Hepatic stellate cell (primary cell): ENCODE measurements at places on chromosomes 12 and 14.
A peak's percentile ranks its signal among the peaks of the same experiment; 100 is the strongest.

DNA sequence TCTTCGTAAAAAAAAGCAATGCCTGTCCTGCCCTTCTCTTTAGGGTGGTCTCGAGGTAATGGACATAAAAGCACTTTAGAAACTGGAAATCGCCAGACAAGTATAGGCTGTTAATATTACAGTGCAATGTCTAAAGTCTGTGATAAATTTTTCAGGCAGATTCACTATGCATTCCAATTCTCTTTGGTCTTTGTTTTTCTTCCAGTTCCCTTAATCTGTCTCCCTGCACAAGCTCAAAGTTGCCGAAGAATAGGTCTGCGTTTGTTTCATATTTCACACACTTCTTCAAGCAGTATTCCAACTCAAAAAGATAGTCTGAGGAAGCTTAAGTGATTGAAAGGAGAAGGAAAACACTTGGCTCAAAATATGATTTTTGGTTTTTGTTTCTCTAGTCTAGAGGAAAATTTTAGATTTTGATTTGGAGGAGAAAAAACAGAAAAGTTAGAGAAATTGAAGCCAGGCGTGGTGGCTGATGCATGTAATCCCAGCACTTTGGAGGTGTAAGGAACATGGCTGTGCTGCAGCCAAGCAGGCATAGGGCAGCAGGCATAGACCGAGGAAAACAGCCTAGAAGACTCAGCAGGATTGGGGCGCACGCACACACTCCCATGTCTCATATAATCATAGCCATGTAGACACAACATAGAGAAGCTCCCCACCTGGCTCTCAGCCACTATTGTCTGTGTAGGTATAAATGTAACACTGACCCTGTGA, 96.2 kb upstream of the TMPO start:
- DNase-seq, result peak; percentile 11

GRCh38 chr14:30564235-30564867, 5.4 kb downstream of the G2E3 start:
- DNase-seq, result no peak

GRCh38 chr12:112823582-112824149, 32.1 kb downstream of the RPH3A start:
- no peak for DNase-seq

DNA sequence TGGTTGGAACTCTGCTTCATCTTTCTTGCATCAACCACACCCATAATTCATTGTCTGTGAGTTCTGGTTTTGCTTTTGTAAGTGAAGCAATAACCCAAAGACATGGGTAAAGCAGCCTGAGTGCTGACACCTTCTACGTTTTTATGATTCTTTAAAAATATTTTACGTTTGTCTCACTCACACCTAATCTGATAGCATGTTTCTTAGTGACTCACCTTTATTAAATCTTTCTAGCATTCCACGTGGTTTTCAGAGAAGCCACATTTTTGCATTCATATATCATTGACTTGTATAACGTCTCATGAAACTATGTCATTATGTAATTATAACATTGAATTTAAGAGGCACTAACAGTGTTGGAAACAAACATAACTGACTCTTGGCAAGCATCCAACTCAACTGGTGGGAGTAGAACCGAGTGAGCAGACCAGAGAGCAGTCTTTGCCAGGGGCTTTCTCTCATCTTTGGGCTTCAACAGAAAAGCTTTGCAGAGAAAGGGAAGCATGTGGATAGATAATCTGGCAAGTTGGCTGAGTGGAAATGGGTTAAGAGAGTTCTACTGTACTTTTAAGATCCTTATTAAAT, 118.8 kb downstream of the TPH2 start:
- no peak for DNase-seq

GRCh38 chr12:51868821-51869495, 18.9 kb upstream of the ANKRD33 start:
- DNase-seq, result peak; percentile 51

DNA sequence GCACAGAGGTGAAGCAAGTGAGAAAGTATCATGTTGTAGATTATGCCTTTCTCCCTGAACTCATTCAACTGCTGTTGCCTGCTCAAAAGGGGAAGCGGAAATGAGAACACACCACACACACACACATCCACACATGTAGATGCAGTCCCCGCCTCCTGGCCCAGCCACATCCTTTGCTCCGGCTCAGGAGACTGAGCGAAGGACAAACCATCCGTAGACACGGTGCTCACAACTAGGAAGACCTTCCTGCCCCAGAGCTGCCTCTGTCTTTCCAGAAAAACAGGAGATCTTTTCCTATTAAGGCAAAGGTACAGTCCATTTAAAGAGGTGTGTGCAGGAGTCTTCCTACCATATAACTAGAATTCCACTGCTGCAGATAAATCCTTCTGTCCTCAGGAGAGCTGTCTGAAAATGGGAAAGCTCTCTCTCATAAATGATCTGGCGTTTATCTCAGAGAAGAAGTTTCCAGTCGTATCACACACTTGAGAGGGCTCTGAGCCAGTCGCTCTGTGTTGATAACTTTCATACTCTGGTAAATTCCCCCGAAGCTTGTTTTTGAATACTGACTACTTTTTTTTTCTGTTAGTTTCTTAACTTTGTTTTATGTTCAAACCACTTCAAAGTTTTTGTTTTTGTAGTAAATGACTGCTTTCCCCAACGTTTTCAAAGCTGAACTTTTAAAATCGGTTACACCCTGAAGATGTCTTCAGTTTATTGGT, at the start of gene TESPA1:
TESPA1 (minus strand) TSS at position 105 of the 719 bp plus-strand sequence. CDS start 10,200 bp downstream, outside the sequence.
- DNase-seq, result no peak

DNA sequence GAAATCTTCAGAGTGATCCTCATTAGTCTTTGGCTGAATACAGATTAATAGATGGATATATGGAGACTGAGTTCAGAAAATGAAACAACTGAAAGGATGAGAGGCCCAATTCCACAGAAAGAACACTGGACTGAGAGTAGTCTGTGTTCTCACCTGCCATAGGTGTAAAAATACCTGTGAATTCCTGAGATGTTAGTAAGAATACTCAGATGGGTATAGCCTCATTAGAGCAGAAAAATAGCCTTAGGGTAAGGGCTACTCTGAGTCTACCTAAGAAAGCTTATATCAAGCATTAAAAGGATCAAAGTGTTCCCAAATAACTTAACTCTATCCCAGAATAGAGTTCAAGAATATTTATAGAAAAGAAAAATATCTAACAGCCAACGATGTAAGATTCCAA, 1510.3 kb upstream of the SEL1L start:
- DNase-seq, result no peak

GRCh38 chr12:41514021-41514777, 326.1 kb downstream of the PDZRN4 start:
- no peak for DNase-seq

DNA sequence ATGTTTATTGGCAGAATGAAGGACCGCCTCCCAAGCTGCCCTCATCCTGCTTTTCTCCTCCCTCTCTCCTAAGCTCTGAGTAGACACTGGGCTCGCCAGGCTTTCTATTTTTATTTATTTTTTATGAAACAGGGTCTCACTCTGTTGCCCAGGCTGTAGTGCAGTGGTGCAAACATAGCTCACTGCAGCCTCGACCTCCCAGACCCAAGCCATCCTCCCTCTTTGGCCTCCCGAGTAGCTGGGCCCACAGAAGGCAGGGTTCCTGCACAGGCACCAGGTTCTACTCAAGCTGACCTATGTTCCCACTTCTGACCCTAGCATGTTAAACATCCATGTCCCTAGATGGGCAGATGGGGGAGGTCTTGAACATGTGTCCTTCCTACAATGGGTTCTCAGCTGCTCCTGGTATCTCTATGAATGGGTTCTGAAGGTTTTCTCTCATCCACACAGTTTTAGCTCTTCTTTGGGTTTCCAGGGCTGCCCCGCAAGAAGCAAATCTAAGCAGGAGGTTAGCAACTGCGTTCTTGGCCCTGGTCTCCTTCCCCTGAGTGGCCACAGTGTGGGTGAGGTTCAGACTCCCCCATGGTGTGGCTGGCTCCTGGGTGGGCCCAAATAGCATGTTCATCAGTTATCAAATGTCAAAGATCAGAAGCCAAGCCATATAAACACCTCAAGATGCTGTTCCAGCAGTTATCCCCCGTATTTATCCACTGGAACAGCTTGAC, 167.3 kb downstream of the ZFP36L1 start:
- DNase-seq, result no peak

DNA sequence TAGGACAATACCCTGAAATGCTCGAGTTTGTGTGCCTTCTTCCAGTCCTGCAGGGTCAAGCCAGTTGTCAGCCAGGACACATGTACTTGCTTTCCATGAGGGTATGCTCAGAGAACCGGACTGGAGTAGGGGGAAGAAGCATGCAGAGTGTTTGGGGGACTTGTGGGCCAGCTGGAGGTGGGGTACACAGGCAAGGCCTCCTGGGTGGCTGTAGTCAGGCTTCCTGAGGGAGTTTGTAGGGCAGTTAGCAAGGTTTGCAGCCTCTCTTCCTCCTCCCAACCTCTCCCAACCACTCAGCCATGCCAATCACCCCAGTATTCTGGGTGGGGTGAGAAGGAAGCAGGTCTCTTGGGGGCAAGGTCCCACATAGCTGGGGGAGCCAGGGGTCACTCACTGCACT, 47.0 kb upstream of the RHOJ start:
- DNase-seq, result no peak

GRCh38 chr12:52946797-52947547, 1.9 kb upstream of the KRT18 start:
- no peak for DNase-seq

DNA sequence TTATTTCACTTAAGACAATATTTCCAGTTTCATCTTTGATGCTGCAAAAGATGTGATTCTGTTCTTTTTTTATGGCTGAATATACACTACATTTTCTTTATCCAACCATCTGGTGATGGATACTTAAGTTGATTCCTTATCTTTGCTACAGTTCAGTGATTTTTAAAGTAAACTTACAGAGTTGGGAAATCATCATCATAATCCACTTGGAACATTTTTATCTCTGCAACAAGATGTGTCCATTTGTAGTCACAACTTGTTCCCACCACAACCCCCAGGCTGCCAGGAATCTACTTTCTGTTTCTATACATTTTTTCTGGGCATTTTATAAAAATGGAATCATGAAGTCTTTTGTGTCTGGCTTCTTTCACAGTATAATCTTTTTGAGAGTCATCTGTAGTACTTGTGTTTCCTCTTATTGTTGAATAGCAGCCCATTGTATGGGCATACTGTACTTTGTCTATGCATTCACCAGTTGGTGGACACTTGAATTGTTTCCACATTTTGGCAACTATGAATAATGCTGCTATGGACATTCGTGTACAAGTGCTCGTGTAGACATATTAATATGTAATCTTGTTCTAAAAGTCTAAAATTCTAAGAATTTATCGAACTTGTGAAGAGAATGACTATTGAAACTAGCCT, 212.5 kb upstream of the DDHD1 start:
- DNase-seq, result no peak

GRCh38 chr14:106318700-106319099, 792.3 kb downstream of the TMEM121 start:
- no peak for DNase-seq

DNA sequence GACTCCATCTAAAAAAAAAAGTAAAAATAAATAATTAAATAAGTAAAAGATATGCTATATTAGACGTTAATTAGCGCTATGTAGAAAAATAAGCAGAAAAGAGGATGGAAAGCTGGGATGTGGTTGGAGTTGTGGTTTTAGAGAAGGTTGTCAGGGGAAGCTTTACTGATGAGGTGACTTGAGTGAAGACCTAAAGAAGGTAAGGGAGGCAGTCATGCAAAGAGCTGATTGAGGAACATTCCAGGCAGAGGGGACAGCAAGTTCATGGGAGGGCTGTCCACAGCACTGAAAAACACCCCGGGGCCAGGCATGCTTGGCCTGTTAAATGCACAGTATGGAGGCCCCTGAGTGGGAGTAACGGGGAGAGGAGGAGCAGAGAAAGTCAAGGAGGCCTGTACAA, 15.7 kb downstream of the SMAGP start:
- no peak for DNase-seq

DNA sequence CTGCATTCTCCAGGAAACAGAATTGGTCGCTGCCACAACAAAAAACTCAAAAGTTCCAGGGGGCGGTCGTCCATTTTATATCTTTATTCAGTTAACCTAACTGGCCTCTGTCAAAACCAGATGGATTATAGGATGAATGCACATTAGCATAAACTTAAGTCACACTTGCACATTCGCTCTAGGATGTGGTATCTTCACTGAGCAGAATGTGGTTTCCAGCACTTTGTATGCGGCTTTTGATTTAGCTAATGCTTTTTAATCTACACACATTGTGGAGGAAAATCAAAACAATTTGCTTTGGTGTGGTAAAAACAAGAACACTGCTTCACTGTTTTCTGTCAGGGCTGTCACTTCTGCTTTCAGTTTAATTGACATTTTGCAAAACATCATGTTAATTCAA, 4.5 kb downstream of the TAS2R50 start:
- DNase-seq, result no peak

- no peak for DNase-seq
Observed at GRCh38 chr14:39014460-39014859, 88.6 kb downstream of the SEC23A start.

GRCh38 chr14:52868911-52869618, 77.7 kb upstream of the GNPNAT1 start:
- no peak for DNase-seq

DNA sequence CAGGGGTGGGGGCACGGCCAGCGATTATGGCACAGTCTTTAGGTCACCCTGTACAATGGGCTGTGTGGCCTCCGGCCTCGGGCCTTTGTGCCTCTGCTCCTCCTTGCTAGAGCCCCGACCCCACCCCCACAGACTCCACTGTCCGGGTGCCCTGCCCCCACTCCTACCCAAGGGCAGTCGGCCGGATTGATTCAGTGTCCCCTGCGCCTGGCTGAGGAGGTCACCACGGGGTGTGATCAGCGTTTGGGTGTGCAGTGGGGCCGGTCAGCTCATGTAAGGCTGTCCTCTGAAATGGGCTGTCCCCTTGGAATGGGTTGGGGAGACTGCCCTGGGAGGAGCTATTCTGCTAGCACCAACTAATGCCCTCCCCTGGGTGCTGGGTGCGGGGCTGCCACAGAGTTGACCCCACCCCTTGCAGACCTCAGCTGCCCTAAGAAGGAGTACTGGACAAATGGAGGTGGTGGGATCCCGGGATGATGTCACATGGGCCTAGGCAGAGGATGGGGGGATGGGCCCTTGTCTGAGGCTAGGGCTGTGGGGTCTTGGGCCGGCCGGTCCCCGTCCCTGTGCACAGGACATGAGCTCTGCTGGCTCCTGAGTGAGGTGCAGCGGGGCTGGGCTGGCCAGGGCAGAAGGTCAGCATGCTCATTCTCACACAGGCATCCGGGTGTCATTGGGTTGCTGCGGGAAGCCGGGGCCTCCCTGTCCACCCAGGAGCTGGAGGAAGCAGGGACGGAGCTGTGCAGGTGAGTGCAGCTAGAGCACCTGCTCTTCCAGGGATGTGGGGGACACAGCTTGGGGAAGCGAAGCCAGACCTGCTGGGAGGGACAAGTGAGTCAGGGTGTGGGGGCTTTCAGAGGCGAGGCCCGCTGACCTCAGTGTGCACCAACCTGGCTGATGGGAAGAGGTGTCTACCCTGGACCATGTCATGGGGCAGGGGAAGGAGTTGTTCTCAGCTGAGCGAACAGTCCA, 23.4 kb downstream of the ASPG start:
- DNase-seq, result no peak

DNA sequence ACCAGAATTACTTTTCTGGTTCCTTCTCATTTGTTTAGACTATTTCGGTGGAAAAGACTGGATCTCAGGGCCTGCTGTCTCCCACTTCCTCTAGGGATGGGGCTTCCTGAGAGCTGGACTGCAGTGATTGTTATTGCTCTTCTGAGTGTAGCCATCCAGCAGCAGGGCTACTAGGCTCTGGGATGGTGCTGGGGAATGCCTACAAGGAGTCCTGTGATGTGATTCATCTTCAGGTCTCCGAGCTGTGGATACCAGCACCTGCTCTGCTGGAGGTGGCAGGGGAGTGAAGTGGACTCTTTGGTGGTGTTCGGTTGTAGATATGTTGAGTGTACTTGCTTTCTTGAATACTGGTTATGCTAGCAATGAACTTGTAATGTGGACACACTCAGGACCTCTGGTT, 42.7 kb downstream of the AEBP2 start:
- DNase-seq, result no peak
